Stimulated activated CD4-positive, alpha-beta T cell treated with anti-CD3 and anti-CD28 coated beads, Interleukin-15, amount 100 ng/mL, for 24 hours (primary cell): ENCODE measurements at places on chromosomes 5 and 9.

- DNase-seq = no peak
These were observed 1016.3 kb upstream of the SEMA6A start for GRCh38 chr5:117590944-117591343.

- DNase-seq = no peak
These were observed 106.1 kb upstream of the ALDH1B1 start for GRCh38 chr9:38286357-38286756.

- no peak for DNase-seq
These were observed 144.4 kb upstream of the TAS2R1 start for GRCh38 chr5:9774472-9775079.

GRCh38 chr5:168047043-168047668 is 244.3 kb upstream of the WWC1 start:
- DNase-seq = peak; percentile 12

DNA sequence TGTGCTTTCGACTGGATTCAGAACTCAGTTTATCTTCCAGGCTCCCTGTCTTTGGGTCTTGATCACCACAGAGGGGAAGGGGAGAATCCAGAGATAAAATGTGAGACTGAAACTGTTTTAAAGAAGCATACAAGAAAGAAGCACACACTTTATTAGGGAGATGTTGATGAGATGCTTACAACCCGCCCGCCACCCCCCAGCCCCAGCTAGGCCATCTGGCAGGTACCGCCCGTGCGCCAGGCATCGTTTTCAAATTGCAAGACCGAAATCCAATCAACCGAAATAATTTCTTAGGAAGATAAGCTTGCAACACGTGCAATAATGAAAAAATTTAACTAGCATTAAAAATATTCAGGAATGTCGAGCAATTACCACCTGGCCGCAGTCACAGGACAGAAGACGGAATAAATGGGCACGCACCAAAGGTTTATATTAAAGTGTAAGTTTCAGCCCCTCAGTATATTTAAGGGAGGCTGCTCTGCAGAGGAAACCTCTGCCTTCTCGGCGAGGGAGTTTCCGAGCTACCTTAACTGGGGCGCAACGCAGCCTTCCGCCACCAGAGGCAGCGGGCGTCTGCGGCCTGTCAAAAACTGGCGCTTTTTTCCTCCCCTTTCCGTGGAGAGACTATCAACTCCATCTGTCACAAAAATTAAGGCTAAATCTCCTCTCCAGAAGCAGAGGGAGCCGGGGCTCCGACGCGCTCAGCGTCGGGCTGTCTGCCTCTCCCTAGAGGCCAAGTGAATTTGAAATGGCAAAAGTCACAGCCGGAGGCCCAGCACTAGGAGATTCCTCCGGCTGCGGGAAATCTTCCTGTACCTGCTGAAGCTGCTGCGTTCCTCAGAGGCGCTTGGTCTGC is 996 bp upstream of the GAS1 start:
- peak; percentile 83 for DNase-seq

- no peak for DNase-seq
These were observed 22.1 kb upstream of the TPD52L3 start for GRCh38 chr9:6305954-6306563.

- no peak for DNase-seq
These were observed 27.5 kb upstream of the LMX1B start for GRCh38 chr9:126586236-126586635.

DNA sequence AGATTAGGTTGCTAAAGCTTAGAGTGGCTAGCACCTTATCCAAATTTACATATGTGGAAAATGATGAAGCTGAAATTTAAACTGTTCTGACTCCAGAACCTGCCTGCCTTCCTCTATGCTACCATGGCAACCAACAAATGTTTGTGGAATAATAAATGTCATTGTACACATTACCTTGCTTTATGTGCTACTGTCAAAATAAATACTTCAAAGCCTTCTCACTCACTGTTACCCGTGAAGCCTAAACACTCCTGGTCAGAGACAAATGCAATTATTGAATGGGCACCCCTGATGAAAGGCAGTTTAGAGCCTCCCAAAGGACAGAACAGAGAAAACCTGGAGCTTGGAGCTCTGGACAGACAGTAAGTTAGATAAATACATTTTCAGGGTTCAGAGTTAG is 158.6 kb downstream of the FAM114A2 start:
- DNase-seq = no peak

GRCh38 chr5:132777209-132778069 is at the start of gene SEPTIN8:
Gene SEPTIN8, minus strand, starts transcription at chr5:132777239. Its CDS starts 102 bp downstream, at chr5:132777137.
- DNase-seq = peak; percentile 58

DNA sequence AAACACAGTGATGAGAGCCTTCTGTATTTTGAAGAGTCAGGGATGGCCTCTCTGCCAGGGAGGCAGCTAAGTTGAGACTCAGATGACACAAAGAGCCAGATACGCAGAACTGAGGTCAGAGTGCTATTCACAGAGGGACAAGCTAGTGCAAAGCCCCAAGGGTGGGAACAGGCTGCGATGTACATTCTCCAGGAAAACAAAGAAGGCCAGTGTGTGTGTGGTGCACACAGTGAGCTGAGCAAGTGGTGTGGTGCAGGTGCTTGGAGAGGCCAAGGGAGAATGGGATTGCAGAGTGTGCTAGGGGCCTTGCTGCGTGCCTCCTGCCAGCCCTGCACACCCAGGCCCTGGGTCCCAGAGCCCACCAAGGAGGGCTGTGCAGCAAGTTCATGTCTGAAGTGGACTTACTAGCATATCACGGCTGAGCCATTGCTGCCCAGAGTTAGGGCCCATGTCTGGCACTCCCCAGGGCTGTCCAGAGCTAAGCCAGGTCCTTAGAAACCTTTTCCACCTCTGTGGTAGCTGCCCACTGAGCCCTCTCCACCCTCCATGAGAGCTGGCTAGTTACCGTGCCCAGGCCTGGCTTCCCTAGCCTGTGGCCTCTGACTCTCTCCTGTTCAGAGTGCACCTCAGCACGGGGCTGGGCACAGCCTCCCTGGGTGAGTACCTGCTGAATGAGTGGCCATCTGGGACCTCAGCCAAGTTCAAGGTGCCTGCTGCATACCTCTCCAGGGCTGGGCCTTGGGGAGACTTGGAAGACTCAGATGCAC is 9.3 kb downstream of the SLC25A48 start:
- DNase-seq = no peak

GRCh38 chr9:135559606-135560005 is 1.9 kb upstream of the PAEP start:
- DNase-seq = no peak

DNA sequence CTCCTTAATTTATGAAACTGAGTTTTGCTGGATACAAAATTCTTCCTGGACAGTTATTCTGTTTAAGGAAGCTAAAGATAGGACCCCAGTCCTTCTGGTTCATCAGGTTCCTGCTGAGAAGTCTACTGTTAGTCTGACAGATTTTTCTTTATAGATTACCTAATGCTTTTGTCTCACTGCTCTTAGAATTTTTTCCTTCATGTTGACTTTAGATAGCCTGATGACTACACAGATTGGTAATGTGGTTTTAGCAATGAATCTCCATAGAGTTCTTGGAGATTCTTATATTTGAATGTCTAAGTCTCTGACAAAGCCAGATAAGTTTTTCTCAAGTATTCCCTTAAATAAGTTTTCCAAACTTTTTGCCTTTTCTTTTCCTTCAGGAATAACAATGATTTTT is 419.7 kb downstream of the CDH10 start:
- DNase-seq = no peak

GRCh38 chr9:134759913-134760312 is 118.3 kb downstream of the COL5A1 start:
- DNase-seq = no peak

DNA sequence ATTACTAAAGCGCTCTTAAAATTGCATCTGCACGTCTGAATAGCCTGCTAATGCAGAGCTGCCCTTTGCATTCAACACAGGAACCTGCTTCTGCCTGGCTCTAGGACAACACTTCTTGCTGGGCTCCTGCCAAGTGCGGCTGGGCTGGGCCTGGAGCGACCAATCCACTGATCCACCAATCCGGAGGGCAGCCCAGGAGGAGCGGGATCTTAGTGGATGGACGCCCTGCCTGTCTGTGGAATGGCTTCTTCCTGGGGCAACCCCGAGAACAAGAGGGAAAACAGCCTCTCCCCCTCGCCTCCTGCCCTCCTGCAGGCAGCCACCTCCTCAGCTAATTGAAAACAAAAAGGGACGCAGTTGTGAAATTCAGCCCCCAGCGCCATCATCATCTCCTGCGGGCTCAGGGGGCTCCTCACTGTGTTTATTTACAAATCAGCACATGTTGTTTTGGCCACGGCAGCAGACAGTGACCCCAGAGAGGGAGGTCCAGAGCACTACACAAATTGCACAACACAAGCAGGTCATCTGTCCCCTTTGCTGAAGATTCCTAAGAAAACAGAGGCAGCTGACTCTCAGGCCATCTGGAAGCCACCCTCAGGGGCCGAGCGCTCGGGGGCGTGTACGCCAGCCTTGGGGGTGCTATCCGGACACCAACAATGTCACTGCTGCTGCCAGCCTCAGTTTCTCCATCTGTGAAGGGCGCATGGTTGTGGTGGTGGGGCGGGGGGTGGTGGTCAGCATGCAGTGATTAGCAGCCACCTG is 57.3 kb downstream of the GADD45G start:
- no peak for DNase-seq

DNA sequence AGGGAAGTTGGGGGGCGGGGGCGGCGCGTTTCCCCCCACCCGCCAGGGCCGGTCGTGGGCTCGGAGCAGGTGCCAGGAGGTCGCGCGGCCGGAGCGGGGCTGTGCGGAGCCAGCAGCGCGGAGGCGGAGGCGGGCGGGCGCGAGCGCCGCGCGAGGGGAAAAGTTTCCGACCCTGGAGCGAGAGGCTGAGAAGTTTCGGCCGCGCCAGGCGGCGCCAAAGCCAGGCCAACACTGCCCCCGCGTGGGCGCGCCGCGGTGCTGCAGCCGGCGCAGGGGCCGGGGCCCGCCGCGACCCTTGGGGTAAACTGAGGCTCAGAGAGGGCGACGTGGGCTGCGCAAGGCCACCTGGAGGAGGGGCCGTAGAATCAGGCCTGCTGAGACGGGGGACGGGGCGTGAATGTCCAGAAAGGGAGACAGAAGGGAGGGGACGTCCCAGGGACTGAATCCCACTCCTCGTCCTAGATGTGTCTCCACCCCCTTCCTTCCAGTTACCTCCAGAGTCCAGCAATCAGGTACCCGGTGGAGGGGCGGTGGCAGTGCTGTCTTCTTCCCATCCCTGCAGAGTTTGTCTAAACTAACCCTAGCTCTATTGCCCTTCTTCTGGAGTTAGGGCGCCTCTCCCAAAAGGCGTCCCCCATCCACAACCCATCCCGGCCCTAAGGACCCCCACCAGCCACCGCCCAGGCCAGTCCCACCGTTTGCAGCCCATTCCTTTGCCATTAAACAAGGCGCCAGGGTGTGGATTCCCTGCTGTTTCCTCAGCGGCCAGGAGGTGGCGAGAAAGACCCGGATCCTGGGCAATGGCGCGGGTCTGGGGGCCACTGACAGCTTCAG is 10.2 kb downstream of the C9orf50 start:
- DNase-seq = peak; percentile 81

GRCh38 chr5:150295172-150295634 is 5.6 kb upstream of the CAMK2A start:
- no peak for DNase-seq

DNA sequence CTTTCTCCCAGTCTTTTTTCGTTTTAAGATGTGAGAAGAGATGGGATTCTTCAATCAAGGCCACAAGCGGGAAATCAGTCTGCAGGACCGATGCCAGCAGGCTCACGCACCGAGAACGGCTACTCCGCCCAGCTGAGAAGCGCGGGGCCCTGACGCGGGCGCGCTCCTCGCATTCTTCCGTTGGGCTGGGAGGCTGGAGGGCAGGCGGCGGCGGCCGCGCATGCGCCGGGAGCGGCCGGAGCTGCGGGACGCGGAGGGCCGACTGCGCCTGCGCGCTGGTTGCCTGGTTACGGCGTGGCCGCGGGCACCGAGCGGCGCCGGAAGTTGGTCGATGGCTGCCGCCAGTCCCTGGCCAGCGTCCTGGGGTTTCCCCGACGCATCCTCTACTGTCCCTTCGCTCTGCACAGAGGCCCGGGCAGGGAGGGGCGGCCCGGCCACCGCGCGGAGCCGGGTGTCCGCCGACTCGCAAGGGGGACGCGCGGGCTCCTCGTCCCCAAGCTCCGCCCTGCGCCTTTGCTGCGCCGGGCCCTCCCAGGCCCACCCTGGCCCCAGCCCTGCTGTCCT is 831 bp upstream of the SEC16A start:
- peak; percentile 96 for DNase-seq

DNA sequence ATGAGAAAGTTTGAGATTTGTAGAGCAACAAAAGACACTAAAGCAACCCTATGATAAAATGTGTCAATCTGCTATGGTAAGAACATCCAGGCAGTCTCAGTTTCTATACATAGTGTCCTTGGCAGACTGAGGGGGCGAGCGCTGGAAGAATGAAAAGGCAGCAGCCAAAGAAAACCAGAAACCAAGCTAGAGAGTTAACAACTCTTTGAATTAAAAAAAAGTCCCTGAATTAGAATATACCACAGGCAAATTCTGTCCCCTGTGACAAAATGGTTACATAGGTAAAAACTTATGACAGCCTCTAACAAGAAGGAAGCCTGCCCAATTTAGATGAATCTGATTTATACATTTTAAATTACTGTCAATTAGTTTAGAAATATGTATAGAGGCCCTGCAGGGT is 106.7 kb downstream of the OXCT1 start:
- DNase-seq = no peak

- no peak for DNase-seq
These were observed 5.2 kb downstream of the FGF1 start for GRCh38 chr5:142680605-142681259.

GRCh38 chr9:134419000-134419683 is 92.9 kb downstream of the RXRA start:
- DNase-seq = no peak

DNA sequence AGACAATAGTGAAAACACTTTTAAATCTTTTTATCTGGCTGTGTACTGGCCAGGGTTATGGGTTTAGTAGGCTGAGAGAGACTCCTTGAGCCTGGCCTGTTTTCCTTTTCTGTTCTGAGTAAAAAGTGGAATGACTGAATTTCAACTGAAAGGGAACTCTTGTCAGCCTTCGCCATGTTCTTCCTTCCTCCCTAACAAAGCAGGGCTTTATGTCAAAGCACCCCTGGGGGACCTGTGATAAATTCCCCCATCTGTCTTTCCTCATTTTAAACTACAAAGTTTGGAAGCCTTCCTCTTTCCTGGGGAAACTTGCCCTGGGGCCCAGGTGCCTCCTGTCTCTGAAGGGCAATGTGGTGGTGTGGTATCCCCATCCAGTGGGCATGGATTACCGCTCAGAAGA is 29.7 kb downstream of the LARP1 start:
- DNase-seq = no peak

- DNase-seq = no peak
These were observed 24.7 kb downstream of the GLDC start for GRCh38 chr9:6620796-6621195.

- DNase-seq = no peak
These were observed 14.1 kb downstream of the RGS3 start for GRCh38 chr9:113477661-113478060.

- no peak for DNase-seq
These were observed 13.3 kb downstream of the SHC3 start for GRCh38 chr9:89165341-89165740.
